ENCODE measurements at places on chromosomes 2 and 18.

GRCh38 chr2:199261239-199261638 lies 196.5 kb downstream of the SATB2 start:
- no peak for DNase-seq

GRCh38 chr2:45982096-45982495 lies 315.1 kb upstream of the EPAS1 start:
- no peak for DNase-seq

GRCh38 chr18:31741097-31741735 lies 19.5 kb downstream of the SLC25A52 start:
- DNase-seq = no peak

DNA sequence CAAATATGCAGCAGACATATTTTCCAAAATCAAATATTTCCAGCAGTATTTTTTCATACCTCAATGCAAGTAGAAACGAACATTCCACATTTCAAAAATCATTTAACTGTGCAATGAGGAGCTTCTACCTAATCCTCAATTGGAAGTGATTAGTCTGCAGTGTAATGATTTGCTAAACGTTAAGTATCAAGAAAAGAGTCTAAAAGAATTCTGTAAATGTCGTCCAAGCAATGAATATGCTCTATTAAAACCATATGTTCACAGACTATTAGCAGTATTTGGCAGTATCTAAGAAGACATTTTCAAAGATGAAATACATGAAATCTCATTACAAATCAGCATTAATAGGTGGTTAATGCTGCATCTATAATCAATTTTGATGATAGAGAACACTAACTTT lies 15.9 kb downstream of the DYM start:
- DNase-seq = no peak

DNA sequence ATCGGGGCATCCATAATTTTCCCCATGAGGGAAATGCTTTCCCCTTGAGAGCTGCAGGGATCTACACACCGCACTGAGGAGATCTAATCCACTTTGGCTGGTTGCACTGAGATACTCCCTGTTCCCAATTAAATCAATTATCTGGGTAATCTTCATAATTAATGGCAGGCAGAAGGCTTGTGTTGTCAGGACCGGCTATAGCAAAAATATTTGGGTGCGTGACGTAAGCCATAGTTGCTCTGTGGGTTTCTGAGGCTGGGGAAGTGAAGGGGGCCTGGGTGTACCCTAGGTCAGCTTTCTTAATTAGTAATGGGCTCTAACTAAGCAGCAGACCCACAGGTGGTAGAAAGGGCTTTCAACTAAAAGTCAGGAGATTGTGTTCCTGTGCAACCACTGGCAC lies 62.8 kb upstream of the UPP2 start:
- DNase-seq = no peak

- DNase-seq = no peak
Observed at GRCh38 chr2:105361102-105361889, 24.0 kb downstream of the C2orf49 start.

- DNase-seq = no peak
Observed at GRCh38 chr2:98438190-98439133, 6.2 kb upstream of the INPP4A start.
